Stimulated activated CD4-positive, alpha-beta T cell treated with anti-CD3 and anti-CD28 coated beads, Interleukin-1b, Interleukin-23, amount 100 ng/mL, for 1 hour (primary cell): ENCODE measurements at places on chromosomes 7 and 10.

DNA sequence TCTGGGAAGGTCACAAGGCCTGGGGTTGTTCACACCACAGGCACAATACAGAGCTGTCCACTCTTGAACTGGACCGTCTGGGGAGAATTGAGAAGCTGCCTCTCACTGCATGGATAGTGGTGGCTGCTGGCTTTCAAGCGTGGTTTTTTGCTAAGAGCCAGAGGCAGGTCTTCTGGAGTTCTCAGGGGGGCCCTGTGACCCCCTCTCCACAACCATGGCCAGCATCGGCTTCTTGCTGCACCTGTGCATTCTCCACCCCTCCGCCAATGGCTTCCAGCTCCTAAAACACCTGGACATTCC, 140.3 kb downstream of the ADCY1 start:
- no peak for DNase-seq

- no peak for DNase-seq
Observed at GRCh38 chr7:8303904-8304528, 42.0 kb upstream of the ICA1 start.

GRCh38 chr10:132793871-132794849, 8.2 kb upstream of the NKX6-2 start:
- DNase-seq = no peak

DNA sequence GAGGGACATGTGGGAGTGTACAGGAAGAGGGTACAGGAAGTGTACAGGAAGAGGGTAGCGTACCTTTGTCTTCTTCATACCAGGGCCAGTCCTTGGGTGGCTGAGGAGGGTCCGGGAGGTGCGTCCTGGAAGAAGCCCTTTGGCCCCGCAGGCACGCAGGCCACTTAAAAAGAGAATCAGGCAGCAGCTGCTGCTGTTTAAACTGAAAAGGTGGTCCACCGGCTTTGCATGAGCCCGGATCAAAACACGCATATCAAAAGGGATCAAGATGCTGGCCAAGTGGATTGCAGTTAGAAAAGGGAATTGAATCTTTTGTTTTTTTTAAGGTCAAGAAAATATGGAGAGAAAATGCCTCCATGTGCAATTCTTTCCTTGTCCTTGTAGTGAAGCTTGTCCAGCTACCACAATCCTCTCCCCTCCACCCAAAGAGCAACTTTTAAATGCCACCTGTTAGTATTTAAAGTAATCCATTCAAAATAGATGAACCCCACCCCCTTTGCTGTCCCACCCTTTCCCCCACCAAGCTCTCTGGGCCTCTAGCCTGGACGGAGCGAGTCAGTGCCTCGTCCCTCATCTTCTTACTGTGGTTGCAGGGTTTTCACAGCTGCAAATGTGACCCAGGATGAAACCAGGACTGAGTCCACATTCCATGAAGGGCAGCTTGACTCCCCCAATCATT, 142.8 kb downstream of the GLCCI1 start:
- DNase-seq = no peak

GRCh38 chr10:18195060-18195799, 55.0 kb downstream of the CACNB2 start:
- no peak for DNase-seq

GRCh38 chr7:128006550-128007302, 24.5 kb downstream of the LRRC4 start:
- DNase-seq = no peak

DNA sequence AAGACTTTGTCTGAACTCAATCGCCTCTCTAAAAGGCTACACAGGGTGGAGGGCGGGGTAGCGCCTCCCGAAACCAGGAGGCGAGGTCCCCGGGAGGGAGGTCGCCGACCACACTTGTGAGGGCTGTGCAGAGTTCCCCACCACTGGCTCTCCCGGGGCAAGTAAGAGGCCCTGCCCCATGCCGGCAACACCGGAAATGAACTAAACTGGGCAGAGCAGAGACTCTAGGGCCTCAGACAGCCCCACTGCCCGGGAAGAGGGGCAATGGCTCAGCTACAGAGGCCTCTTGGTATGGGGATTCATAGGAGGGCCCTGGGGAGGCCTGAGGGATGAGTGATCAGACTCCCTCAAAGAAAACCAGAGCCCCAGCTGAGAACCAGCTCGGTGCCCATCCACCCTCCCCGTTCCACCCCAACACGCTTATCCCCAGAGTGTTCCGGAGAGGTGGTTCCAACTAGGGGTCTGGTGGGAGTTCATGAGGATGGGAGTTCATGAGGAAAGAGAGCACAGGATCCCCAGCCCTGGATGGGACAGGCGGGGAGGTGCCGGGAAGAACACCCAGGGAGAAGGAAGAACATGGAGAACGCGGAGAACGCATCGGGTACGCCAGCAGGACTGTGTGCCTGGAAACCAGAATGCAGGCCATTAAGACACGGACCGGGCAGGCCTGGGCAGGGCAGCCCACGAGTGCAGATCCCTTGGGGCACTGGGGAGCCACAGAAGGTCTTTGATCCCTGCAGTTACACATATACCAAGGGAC, 89.4 kb upstream of the MYL10 start:
- DNase-seq = no peak

- DNase-seq = no peak
Observed at GRCh38 chr7:28891192-28891875, 66.8 kb downstream of the TRIL start.

DNA sequence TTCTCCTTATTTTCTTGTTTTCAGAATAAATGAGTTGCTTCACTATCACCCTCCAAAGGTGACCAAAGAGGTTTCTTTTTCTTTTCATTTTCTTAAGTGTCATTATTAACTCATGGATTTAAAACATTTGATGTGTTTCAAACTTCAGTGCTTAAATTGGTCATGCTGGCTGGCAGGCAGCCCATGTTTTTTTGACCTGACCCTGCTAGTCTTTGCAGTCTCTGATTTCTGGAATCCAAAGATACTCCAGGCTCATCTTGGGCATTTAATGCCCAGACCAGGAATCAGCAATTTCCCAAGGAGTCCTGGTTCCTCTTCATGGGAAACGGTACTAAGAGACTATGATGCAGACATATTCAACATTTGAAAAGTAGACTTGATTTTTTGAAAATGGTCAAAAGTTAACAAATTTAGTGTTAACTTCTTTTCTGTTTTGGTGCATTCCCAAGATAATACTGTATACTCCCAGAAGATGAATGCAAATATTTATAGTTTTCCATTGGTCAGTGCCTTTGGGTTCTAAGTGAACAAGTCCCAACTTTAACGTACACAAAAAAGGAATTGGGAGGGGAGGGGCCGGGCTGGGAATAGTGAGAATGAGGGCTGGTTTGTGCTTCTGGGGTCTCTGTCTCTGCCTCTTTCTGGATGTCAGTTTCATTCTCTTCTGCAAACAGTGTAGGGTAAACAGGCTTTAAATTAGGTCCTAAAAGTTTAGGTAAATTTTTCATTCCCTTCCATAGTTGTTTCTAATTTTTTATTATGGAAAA, 19.8 kb downstream of the NUB1 start:
- DNase-seq = no peak
